NCI-H187 treated with DMSO at 0.1 percent for 48 hours (cell line): ENCODE measurements at places on chromosomes 16 and 17.

DNA sequence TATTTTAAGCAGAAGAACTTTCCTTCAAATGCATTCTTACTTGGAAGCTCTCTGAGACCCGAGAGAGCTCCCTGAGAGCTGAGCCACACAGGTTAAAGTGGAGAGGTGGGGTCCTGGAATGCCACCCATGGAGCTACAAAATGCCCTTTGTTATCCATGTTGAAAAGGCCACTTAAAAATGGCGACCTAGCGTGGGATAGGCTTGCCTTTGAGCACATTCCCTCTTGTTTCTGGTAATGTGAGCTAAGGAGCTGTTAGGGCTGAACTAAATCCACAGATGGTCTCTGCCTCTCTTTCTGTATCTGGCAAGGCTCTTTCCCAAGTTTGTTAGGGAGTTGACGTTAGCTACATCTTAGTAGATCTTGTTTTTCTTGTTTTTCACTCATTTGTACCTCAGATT is 171.6 kb downstream of the SNX29 start:
- no peak for DNase-seq

- no peak for DNase-seq
Observed at GRCh38 chr16:19330841-19331397, 45.4 kb downstream of the CLEC19A start.

DNA sequence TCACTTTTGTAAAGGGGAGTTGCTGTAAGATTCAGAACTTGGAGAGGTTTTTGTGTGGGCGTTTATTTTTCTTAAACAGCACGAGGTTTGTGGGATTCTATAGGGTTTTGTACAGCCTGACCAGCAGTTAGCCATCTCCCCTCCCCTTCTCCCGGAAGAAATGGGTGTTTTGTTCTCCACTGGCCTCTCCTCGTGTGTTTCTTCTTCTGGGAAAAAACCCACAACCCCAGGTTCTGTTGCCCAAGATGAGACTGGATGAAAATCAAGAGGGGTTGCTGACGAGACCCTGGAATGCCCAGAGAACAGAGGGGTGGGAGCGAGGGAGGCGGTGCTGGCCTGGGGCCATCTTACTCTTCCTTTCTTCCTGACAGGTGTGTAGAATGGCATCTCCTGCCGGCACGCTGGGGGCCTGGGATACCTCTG is 186.1 kb downstream of the MSI2 start:
- no peak for DNase-seq

- no peak for DNase-seq
Observed at GRCh38 chr17:80274331-80274730, 13.7 kb downstream of the RNF213 start.

DNA sequence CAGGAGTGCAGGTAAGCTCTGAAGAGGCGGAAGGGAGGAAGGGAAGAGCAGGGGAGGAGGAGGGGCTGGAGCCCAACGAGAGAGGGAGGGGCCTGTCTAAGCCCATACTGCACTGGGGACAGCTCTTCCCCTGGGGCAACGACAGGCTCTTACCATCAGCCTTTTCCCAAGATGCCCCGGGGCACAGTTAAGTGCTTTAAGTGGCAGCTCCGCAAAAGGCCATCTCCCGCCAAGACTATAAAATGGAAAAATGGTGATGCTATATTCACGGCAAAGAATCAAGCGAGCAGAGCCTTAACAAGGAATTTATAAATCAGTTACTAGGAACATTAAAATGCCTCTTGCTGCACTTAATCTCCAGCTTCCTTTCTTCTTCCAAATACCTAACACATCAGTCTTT is 110.2 kb upstream of the NLRP1 start:
- peak; percentile 82 for DNase-seq

DNA sequence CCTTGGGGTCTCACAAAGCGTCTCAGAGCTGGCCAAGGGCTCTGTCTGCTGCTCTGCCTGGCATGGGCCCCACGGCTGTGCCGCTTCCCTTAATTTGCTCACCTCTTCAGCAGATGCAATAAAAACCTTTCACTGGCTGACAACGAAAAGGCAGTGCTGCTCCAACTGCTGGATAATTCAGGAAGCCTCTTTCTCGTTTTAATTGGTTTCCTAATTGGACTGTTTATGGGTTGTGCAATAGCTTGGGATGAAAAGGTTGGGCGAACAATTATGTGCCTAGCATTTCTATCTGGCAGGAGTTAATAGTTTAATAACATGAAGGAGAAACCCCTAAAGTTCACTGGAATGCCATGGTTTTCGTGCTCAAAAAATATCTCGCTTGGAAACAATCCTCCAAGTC is 234.1 kb upstream of the IRX5 start:
- no peak for DNase-seq

- no peak for DNase-seq
Observed at GRCh38 chr17:38738007-38738662, 8.0 kb downstream of the CISD3 start.

GRCh38 chr16:27356794-27357193 is 43.0 kb downstream of the IL4R start:
- DNase-seq, result no peak

GRCh38 chr17:46108550-46109110 is 84.6 kb downstream of the KANSL1 start:
- DNase-seq, result no peak

GRCh38 chr17:57603546-57603945 is 141.6 kb downstream of the CCDC182 start:
- no peak for DNase-seq

GRCh38 chr16:11180489-11180888 is 75.5 kb downstream of the SOCS1 start:
- DNase-seq, result no peak

DNA sequence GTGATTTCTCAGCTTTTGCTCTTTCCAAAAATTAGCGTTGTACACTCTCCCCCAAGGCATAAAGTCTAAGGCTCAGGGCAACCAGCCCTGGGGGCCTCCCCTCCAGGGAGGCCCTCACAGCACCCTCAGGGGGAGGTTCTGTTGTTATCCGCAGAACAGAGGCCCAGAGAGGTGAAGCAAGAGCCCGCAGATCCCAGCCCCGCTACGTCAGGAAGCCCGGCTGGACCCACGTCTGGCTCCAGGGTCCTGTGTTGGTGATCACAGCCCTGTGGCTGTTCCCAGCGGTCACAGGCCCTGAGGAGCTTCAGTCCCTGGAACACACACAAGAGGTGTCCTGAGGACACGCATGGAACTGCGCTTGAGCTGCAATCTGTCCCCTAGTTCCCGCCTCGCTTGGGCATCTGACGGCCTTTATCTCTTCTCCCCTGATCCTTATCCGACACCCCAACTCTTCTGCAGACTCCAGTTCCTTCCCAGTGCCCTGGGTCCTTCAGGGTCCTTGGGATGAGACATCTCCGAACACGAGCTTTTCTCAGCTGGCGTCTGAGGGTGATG is 1.1 kb upstream of the ZG16B start:
- no peak for DNase-seq

DNA sequence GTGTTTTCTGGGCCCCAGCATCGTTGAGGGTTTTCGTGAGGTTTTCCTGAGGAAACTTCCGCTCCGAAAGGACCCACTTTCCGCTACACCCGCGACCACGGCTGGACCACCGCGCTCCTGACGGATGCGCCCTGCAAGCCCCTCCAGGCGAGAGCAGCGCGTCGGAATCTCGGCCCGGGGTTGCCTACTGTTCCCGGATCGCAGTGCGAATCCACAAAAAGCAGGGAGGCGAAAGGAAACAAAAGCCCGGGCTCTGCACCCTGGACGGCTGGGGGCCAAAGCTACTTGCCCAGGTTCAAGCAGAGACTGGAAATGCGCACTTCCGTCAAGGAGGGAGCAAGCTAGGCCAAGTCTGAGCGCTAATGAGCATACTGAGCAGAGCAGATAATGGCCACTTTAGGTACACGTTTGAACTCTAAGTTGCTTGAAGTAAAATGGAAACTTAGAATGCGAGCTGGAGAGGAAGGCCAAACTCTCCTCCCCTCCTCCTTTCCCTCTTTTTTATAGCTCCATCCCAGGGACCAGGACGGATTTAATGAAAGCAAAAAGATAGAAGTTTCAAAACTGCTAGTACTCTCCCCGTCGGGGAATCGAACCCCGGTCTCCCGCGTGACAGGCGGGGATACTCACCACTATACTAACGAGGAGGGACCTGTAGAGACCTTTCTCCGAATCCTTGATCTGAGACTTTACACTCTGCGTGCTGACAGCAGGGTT is 11.4 kb upstream of the AURKB start:
- DNase-seq, result peak; percentile 36

DNA sequence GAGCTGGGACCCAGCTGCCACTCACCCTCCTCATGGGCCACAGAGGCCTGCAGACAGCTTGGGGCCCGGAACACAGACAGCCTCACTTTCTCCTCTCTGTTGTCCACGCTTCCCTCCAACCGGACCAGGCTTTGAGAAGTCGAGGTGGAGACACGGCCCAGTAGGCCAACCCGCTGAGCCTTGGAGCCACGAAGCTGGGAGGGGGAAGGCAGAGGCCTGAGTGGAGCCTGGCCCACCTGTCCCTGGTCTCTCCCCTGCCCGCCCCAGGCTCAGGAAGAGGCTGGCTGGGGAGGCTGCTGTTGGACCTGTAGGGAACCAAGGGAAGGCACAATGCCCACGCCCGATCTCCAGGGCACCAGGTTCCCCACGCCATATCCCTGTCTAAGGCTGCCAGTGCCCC is 48.1 kb downstream of the RMI2 start:
- no peak for DNase-seq

DNA sequence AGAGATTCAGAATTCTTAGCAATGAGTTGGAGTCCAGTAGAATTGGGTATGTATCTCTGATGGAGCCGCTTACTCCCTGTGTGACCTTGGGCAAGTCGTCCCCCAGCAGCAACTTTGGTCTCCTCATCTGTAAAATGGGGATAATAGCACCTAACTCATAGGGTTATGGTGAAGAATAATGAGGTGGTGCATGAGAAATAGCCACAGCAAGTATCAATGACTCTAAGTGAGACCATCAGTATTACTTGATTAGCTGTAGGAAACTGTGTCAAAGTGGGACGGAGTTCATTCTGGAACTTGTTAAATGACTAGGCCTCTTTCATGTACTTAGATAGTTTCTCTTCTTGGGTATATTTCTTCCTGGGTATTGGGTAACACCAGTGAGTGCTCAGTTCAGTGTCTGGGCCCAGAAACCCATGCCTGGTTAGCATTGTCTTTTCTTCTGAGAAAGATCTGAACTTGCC is 6.4 kb downstream of the PRKCB start:
- no peak for DNase-seq

- DNase-seq, result no peak
Observed at GRCh38 chr16:20952139-20952920, 51.8 kb downstream of the LYRM1 start.

- DNase-seq, result no peak
Observed at GRCh38 chr17:53571342-53571741, 251.4 kb upstream of the KIF2B start.

DNA sequence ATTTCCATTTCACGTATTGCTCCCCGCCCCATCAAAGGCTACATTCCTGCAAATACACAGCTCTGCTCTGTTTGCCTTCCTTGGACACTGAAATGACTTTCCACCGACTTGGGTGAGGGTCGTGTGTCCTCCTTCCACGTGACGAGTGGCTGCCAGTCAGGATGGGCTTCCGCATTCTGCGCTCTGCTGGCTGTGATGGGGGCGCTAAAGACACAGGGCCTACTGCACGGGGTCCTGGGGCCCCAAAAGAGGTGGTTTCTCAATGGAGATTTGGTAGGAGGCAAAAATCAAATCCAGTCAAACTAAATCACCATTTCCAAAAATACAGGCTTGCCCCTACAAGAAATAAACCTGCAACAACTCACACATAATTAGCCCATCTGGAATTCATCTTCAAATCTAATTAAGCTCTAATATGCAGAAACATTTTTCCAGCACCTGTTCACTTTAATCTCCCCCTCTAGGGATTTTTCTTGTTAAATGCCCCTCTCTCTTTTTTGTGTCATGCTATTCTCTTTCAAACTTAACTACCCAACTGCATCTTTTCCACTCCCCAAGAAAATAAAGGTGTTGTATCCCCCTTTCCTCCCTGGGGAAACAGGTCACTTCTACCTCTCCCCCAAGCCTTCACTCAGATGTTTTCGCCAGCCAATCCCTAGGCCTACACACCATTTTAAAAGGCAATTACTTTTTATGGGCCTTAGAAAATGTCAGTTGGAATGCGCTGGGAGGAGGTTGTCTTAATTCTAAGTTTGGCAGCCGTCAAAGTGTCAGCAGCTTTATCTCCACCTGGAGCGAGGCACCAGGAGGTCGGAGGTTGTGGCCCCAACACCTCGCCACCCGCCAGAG is 21.9 kb upstream of the FAAP100 start:
- no peak for DNase-seq

DNA sequence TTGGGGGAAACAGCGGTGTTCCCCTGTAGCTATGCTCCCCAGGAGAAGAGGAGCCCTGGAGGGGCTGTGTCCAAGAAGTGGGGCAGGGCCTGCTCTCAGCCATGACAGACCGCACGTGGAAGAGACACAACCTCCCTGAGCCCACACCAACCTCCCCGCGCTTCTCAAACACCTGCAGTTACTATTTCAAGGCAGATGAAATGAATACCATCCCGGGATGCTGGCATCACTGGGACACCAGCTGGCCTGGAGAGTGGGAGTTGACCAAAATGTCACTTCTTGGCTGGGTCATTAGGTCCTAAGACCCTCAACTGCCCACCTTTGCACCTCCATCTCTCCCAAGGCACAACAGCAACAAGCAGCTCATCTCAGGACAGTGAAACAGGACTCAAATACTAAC is 32.0 kb downstream of the SPHK1 start:
- no peak for DNase-seq

GRCh38 chr16:56401482-56401881 is 23.9 kb downstream of the AMFR start:
- no peak for DNase-seq

GRCh38 chr16:53374800-53375199 is 59.5 kb upstream of the RBL2 start:
- no peak for DNase-seq
